ENCODE measurements at places on chromosomes 12 and 14.

DNA sequence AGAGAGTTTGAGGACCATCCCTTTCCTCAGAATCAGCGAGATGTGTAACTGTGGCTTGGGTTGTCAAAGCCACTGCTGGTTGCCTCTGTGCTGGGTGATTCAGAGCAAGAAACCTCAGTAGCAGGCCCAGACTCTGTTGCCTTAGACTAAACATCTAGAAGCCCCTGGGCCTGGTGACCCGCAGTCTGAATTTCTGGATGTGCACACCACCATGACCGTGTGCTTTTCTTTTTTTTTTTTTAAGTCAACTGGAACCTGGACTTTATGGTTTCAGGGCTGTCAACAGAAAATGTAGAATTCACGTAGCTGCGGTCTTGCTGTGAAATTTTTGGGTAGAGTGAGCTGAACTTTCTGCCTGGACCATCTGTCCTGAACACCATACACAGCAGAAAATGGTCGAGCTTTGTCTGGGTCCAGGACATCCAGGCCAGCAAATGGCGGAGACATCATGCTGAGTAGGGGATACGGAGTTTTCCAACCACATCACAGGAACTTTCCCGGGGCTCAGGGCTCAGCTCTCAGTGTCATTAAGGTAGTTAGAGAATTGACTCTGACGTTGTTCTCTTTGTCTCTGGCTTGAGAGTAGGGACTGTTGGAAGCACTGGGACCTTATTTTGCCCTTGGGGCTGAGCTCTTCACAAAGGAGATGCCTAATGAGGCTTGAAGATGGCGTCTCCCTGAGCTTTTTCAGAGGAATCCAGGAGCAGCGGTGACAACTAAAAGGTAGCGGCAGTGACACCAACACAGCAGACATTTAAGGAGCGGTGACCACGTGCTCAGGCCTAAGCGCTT, 23.0 kb upstream of the BATF start:
- DNase-seq, result no peak

GRCh38 chr14:60590991-60591414, 58.3 kb downstream of the SIX1 start:
- DNase-seq, result no peak

DNA sequence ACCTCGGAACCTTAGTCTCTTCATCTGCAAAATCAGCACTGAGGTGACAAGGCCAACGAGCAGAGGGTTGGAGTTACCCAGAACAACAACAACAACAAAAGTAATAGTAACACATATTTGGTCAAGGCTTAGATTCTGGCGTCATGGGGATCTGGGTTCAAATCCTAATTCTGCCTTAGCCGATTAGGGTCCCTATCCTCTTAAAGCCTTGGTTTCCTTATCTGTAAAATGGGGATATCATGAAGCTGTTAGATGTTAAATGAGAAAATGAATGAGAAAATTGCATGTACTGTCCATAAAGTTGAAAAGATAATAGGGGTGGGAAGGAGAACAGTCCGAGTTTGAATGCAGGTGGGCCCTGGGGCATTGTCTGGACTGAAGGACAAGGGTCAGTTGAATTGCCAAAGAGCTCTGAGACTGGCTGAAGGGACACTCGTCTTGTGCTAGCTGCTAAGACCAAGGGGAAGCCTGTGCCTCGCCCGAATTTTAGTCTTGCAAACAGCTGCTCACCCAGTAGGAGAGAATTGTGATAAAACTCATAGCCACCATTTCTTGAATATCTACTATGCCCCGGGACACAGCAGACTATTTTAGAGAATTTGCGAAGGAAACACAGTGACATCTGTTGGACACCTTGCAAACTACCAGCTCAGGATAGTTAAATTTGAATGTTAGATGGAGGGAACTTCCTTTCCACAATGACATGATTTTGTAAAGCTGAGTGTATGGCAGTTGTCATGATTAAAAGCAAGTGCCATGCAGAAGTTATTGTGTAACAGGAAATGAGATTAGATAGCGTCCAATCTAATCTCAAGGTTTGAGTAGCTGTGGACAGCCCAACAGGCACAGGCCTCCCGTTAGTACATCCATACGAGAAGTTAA, 6.8 kb upstream of the HNF1A start:
- DNase-seq, result no peak

GRCh38 chr14:98120831-98121464, 1151.0 kb downstream of the BCL11B start:
- no peak for DNase-seq

DNA sequence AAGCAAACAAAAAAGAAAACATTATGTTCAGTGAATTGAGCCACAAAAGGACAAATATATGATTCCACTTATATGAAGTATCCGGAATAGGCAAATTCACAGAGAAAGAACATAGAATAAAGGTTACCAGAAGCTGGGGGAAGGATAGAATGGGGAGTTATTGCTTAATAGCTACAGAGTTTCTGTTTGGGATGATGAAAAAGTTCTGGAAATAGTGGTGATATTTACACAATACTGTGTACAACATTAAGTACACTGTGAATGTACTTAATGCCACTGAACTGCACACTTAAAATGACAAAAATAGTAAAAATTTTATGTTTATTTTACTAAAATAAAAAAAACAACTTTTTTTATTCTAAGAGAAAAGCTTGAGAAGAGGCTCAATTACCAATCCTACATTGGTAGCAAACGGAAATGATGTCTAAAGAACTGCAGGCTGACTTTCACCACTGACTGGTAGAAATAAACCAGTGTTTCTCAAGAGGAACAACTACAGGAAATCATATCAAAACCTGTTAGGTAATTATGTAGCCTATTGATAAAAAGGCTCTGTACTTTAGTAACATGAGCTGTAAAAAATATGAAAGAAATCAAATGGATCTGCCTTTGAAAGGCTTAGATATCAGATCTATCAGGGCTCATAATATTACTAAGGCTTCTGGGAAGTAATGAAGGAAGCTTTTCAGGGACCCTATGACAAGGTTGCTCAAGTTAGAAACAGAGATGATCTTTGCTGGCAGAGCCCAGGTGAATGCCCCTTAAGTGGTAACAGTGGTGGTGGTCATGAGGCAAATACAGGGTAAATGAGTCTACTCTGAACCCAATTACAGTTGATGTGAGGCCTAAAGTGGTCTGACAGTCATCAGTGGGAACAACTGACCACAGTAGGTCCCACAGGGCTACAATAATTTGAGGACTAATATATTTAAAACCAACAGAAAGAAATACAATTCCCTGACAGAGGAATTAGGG, 41.3 kb downstream of the BAZ1A start:
- no peak for DNase-seq

GRCh38 chr12:19953734-19954133, 414.6 kb upstream of the PDE3A start:
- DNase-seq, result no peak

DNA sequence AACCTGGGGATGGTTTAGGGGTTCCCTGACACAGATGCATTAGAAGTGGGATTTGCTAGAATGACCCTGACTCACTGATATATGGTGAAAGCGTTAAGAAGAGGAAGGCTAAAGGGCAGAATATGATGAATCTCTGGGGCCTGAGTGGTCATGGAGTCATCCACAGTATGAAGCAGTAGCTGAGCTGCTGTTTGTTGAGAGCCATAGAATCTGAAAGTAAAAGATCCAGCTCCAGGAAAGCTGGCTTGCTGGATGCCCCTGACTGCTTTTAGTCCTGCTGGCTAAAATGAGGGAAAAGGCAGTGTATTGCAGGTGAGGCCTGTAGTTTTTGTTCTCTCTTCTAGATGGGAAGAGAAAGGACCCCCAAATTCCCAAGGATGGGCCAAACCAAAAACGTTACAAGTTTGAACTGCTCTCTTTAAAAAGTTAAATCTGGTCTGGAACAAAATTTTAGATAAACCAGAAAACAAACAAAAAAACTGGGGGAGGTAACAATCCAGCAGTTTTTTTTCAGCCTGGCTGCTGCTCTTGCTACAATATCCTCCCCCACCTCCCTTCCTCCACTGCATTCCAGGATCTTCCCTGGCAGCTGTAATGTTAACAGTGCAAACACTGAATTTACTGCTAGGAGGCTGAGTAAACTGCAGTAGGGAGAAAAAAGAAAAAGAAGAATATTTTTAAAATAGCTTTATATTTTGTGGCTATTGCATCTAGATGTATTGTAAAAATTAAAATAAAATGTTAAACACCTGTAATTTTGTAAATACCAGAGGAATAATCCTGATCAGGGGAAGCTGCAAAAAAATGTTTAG, 16.5 kb downstream of the SEL1L start:
- no peak for DNase-seq

- no peak for DNase-seq
Measured at GRCh38 chr12:131263626-131264025, 309.9 kb downstream of the ADGRD1 start.

DNA sequence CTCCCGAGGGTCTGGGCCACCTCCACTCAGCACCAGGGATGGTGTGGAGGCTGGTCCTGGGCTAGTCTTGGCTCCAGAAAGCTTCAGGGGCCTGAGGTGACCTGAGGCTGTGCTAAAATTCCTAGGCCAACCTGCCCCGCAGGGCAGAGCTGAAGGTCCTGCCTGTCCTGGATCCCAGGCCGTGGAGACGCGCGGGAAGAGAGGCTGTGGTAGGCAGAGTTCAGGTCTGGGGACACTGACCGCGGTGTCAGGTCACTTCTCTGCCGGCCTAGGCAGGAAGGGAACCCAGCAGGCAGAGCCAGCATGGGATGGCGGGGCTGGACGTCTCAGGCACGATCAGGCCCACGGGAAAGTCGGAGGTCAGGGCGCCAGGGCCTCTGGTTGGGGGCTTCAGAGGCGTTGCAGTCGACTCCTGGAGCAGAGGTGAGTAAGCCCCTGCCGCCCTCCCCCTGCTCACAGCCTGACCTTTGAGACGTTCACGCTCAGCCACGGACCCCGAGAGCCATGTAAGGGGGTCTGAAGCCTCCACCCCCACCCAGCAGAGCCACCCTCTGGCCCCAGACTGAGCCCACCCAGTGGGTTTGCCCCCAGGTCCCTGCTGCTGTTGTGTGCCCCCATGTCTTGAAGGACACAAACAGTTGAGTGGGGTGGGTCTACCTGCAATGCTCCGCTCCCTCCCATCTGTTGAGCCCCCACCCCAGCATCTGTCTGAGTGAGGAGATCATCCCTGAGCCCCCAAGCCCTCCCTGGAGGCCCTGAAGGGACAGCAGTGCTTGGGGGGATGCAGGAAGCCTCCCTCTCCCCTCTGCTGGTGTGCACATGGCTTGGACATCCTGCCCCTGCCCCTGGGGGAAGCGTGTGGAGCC, 142.7 kb downstream of the KIF26A start:
- no peak for DNase-seq

Data from cortex of kidney (tissue), 1 donor.